ENCODE measurements at places on chromosomes 1 and 21.
A peak's percentile ranks its signal among the peaks of the same experiment; 100 is the strongest.

DNA sequence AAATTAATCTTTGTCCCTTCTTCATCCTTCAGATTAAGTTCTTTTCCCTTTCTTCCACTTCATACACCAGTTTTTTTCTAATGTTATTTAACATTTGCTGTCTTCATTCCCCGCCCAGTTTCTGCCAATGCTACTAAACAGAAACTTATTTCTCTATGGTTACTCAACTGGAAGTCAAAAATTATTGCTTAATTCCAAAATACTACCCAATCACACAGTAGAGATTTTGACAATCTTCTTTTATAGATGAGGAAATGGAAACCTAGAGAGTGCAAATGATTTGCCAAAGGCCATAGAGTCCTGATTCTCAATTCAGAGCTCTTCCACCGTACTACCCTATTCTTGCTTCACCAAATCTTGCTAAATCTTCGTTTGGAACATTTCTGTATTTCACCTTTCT is 58.1 kb upstream of the SH3GLB1 start:
- no peak for DNase-seq

DNA sequence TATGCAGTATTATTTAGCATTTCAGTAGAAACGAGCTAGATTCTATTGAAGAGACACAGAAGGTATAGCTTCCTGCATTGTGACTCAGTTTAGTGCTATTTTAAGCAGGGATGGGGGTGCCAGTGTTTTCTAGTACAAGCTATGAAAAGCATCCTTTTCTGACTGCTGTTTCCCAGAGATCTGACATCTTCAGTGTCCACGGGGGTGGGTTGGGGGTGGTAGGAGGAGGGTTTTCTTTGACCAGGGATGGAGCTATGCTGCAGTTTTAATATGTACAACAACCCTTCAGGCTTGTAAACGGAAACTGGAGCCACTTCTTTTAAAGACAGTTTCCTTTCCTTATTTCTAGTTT is 2.7 kb upstream of the NEGR1 start:
- no peak for DNase-seq

DNA sequence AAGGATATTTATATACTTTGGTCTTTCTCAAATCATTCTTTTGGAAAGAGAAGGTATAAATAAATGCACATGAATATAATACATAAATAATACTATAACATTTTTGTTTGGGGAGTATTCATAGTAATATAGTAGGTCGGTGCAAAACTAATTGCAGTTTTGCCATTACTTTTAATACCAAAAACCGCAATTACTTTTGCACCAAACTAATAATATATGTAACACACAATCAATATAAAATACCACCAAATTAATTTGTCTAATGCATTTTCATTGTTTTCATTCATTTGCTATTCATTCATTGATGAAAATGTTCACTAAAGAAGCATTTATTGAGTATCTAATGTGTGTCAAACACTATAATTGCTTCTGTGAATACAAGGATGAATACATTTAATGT is 219.0 kb downstream of the RWDD3 start:
- DNase-seq = no peak

DNA sequence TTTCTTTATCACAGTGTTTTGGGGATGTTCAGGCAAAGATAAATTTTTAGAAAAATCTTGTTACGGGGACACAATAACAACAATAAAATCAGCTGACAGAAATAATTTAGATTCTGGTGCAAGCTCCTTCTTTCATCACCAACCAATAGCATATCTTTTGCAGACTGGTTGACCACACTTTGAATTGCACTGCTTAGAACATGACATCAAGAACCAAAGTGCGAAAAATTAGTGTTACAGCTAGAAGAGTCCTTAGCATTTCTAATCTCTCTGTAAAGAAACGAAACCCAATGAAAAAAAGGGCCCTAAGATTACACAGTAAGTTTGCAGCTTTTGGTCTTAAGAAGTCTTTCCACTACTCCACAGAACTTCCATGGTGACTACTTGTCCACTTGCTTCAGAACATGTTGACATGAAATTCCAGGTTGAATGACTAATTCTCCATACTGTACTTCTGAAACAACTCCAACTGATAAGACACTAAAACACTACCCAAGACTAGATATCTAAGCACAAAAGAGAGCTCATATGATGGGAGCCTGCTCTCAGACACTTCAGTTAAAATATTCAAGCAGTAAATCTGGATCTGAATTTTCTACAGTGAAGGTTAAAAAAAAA is 31.3 kb downstream of the XKR8 start:
- no peak for DNase-seq

DNA sequence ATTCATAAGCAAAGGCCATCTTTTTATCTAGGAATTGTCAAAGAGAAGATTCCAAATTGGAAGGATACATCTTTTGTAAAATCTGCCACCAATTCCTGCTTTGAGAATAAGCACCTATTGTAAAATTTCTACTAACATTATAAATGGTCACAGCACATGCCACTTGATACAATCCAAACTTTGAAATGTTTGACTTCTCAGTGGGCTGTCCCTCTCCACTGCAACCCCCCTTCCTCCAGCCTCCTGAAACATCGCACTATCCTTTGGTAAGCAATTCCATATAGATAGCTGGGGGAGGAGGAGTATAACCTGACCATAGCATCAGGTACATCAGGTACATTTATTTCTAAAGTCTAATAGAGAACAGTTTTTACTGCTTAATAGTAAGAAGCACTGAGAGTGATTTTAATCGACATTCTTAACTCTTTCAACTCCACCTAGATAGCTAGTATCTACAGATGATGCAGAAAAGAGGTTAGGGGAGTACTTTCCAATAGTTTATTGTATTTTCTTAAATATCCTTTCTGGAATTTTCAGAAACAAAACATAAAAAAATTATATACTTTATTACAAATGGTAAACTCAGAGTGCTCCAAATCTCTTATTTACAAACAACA is 2.9 kb downstream of the JUN start:
- no peak for DNase-seq

DNA sequence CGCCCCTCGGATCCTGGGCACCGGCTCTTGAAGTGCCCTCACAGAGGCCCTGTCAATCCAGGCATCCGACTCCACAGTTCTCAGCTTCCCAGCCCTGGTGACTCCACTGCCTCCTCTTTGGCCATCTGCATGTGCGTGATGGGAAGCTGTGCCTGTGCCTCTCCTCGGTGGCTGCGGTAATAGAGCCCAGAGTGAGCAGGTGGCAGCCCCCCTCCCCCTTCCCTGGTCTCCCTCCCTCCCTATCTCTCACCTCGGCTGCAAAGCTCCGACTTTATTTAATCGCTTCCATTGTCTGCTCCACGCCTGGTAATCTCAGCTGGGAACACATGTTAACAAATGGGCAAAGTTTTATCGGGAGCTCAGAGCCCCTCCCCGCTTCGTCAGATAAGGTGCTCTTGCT is 91.9 kb downstream of the IGSF21 start:
- no peak for DNase-seq

DNA sequence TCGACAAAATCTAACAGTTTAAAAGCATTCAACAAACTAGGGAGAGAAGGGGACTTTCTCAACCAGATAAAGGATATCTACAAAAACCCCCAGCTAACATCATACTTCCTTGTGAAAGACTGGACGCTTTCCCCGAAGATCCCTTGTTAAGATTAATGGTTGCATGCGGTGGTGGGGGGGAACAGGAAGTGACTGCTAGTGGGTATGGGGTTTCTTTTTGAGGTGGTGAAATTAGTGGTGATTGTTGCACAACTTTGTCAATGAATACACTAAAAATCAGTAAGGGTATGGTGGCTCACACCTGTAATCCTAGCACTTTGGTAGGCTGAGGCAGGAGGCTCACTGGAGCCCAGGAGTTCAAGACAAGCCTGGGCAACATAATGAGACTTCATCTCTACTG is 26.9 kb upstream of the EYA3 start:
- peak; percentile 1 for DNase-seq

GRCh38 chr21:36149788-36150711 is 6.6 kb upstream of the DOP1B start:
- no peak for DNase-seq

GRCh38 chr21:36193200-36193599 is 36.6 kb downstream of the DOP1B start:
- no peak for DNase-seq

- DNase-seq = no peak
Observed at GRCh38 chr1:168360151-168361021, 79.7 kb downstream of the TBX19 start.

- no peak for DNase-seq
Observed at GRCh38 chr1:197808880-197809279, 33.6 kb upstream of the DENND1B start.

GRCh38 chr1:9084906-9085305 is 15.5 kb upstream of the SLC2A5 start:
- DNase-seq = no peak

DNA sequence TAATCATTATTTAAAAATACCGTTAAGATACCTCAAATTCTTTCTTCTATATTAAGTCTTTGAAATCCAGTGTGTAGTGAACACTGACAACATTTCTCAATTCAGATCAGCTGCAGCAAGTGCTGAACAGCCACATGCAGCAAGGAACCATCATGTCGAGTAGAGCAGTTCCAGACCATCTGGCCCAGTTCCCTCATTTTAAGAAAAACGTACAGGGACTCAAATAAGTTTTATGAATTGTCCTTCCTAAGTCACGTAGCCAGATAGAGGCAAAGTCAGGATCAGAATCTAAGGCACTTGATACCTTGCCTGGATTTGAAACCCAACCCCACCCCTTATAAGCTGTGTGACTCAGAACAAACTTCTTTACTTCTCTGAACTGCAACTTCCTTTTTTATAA is 132.4 kb downstream of the PROX1 start:
- no peak for DNase-seq

- no peak for DNase-seq
Observed at GRCh38 chr1:202434059-202434458, 85.6 kb downstream of the PPP1R12B start.

DNA sequence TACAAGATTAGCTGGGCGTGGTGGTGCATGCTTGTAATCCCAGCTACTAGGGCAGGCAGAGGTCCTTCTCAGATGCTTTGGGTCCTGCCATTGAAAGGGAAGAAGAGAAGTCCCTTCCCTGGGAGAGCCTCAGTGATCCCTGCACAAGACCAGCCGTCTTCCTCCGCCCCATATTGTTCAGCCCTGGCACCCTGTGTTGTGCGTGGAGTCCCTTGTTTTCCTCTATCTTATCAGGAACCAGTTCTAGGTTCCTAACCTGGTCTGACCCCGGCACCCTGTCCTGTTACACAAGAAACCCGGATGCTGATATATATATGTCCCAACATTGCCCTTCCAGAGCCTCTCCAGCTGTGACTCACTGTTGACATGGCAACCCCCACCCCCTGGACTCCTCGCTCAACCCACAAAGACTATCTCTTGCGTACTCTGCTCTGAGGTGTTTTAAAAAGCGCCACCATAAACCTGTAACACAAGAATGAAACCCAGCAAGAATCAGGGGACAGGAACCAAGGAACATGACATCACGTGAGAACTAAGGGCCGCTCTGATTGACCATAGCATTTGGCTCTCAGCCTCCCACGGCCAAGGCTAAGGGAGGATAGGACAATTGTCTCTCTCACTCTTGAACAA is 4.8 kb downstream of the MX2 start:
- DNase-seq = peak; percentile 12

DNA sequence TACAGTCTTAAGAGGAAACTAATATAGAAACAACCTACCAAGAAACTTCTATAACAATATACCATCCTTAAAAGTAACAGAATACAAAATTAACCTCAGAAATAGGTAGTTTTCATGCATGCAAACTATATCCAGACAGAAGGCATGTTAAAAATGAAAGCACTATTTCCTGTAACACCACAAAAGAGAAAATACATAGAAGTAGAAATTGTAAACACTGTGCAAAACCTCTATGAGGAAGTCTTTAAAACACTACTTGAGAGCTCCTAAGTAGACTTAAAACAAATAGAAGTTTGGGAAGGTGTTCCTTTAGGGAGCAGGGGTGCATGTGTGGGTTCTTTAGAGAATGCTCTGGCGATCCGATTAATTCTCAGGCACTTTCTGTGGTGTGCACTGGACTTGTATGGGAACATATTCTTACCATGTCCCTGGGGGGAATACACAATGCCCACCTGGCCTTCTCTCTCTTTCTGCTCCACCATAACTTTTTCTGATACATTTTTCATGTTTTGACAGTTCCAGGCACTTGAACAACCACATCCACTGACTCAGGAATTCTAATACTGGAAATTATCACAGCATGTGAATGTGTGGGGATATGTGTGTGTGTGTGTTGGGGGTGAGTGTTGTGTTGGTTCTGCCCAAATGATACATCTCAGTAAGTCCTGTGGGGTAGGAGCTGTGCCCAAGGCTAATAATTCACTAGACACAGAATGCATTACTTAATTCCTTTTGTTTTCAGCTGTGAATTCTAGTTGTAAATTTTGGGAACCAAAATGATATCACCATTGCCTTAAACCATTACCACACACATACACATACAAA is 866.3 kb upstream of the B3GALT2 start:
- no peak for DNase-seq

DNA sequence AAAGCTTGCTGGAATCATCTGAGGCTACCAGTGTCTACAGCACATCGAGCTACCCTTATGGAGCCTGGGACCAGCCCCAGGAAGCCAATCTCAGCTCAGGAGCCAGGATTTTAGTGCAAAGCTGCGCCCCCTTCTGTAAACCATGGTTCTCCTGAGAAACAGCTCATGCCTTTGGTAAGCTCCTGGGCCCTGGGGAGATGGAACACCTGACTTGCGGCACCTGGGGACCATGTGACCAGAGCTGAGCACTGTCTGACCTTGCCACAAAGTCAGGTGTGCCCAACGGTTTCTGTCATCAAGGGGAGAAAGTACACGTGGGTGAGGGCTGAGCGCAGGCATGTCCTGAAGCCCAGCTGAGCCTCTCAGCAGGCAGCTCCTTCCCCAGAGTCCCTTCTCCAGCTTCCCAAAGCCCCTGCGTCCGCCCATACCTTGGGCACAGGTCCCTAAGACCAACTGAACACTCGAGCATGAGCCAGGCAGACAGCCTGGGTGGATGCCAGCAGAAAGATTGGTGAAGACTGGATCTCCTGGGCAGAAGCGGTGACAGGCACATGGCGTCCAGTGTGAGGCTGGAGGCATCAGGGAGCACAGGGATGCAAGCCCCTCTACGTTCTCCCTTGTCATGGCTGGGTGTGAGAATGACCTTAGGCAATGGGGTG is 57.9 kb upstream of the TENT5B start:
- DNase-seq = no peak

DNA sequence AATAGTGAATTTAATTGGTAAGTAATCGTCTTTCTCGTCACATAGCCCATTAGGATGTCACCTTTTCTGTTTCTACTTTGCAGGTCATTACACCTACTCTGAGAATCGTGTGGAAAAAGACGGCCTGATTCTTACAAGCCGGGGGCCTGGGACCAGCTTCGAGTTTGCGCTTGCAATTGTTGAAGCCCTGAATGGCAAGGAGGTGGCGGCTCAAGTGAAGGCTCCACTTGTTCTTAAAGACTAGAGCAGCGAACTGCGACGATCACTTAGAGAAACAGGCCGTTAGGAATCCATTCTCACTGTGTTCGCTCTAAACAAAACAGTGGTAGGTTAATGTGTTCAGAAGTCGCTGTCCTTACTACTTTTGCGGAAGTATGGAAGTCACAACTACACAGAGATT is 23.3 kb downstream of the PARK7 start:
- DNase-seq = no peak

- no peak for DNase-seq
Observed at GRCh38 chr1:11098931-11099309, 749 bp downstream of the EXOSC10 start.
